ENCODE measurements at places on chromosomes 4 and X. TPM values are rescaled to one million over a fixed set of nuclear protein-coding genes. Genes with fewer than 3 reads are reported as not detected.

DNA sequence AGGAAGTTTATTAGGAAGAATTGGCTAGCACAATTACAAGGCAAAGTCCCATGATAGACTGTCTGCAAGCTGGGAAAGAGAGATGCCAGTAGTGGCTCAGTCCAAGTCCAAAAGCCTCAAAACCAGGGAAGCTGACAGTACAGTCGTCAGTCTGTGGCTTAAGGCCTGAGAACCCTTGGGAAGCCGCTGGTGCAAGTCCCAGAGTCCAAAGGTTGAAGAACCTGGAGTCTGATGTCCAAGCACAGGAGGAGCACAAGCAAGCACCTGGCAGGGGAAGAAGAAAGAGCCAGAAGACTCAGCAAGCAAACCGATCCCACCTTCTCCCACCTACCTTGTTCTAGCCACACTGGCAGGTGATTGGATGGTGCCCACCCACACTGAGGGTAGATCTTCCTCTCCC is 51.3 kb upstream of the TMEM150C start:
- DNase-seq = no peak

DNA sequence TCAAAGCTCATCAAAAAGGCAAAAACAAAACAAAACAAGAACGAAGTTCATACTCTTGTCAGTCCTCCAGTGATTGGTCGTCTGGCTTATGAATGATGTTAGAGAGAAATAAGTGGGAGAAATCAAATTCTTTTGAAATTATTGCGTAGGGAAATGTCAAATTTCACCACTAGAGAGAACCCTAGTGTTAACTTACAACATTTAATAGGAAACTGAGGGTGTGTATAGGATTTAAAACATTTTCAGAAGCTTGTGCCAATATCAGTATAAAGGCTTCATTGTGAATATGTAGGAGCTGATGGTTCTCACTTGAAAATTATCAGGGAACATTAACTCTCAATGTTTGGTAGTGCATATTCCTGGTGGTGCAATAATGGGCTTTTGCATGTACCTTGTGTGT is 17.4 kb downstream of the ADH6 start:
- no peak for DNase-seq

CHIC2 gene
- 37.9 TPM for total RNA-seq

GRCh38 chr4:16413814-16414555 is 187.7 kb upstream of the TAPT1 start:
- DNase-seq = no peak

DNA sequence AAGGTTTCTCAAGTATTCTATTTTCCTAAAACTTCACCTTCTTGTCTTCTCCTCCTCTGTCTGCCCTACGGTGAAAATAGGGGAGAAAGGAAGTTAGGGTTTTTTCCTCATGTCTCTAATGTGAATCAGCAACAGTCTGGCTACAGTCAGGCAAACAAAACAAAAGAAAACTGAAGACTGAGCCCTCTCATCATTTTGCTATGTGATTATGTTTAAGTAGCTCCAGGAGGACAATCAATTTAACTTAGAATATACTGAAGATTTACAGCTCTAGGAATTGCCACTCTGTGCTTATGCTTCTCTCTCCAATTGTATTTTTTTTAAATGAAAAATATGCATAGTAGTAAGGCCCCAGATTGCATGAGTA is 316.2 kb downstream of the GPAT3 start:
- peak; percentile 61 for DNase-seq

DNA sequence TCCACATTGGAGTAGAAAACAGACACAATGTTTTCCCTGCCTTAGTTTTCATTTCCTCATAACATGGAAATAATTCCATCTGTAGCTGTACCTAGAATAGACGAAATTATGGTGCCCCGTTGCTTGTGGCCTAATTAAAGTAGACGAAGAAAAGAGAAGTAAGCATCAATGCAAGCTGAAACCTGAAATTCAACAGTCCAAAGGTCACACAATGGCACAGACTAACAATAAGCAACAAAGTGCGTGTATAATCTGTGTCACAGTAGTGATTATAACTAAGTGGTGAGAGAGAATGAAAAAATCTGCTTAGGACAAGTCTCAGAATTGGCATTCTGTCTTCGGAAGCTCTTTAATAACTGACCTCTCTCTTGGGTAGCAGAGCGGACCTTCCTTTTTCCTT is 24.3 kb downstream of the MAGEB17 start:
- DNase-seq = no peak

- no peak for DNase-seq
These were observed 190.6 kb upstream of the LNX1 start for GRCh38 chr4:53781629-53782457.

DNA sequence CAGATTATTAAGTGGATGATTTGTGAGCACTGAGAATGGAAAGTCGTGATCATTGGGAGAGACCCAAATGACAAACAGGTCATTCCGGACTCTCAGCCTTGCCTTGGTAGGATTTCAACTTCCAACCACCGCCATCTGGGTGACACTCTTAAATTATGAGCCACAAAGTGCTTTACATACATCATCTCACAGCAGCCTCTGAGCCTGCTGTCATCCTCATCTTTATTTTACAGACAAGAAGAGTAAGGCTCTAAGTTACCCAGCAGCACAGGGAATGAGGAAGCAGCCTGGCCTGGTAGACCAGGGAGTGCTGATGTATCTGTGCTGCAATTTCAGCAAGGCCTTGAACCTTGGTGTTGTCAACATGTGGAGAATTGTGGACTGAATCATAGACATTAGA is 105.8 kb upstream of the TRIM2 start:
- no peak for DNase-seq

DNA sequence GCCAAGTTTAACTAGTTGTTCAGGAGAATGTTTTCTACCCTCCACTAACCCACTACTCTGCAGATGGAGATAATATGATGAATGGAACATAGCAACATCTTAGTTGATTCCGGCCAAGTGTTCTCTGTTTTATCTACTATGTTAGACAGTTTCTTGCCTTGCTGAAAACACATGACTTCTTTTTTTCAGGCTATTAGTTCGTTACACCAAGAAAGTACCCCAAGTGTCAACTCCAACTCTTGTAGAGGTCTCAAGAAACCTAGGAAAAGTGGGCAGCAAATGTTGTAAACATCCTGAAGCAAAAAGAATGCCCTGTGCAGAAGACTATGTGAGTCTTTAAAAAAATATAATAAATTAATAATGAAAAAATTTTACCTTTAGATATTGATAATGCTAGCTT is 13.3 kb downstream of the ALB start:
- DNase-seq = no peak

GRCh38 chr4:97577004-97577403 is 566.3 kb downstream of the STPG2 start:
- DNase-seq = no peak
